ENCODE measurements at places on chromosomes 6 and 20. TPM values are rescaled to one million over a fixed set of nuclear protein-coding genes. Genes with fewer than 3 reads are reported as not detected.

Gene SCRT2
- polyA plus RNA-seq, result not detected

Gene RNF144B
- 6.9 TPM for polyA plus RNA-seq

Gene LAMP5
- not detected for polyA plus RNA-seq

Gene SLC13A3
- polyA plus RNA-seq, result 4.1 TPM

Gene SNAI1
- polyA plus RNA-seq, result 6.4 TPM

Gene C6orf163
- polyA plus RNA-seq, result not detected

Gene SENP6
- polyA plus RNA-seq, result not detected

DNA sequence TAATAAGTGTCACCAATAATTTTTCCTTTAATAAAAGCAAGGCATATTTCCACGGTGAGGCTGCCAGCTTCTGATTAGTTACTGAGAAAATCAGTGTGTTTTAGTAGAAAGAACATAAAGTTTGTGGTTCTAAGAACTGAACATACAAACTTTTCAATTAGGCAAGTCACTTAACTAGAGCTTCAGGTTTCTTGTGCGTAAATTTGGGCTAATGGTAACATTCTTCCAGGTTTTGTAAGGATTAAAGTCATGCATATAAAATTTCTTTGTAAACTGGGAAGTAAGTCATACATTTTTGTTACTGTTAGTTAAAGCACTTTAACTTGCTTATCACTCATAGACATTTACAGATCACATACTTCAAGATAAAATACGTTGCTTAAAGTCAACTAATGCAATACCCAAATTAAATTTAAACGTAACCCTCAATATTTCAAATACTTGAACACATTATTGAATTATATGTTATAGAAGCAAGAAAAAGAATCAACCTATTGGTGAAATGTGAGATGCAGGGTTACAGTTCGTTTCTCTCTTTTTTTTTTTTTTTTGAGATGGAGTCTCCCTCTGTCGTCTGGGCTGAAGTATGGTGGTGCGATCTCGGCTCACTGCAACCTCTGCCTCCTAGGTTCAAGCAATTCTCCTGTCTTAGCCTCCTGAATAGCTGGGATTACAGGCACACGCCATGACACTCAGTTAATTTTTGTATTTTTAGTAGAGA lies 327.3 kb upstream of the NOX3 start:
- DNase-seq, result no peak

- no peak for DNase-seq
Observed at GRCh38 chr6:143621159-143621873, 56.4 kb upstream of the PHACTR2 start.

- no peak for DNase-seq
Observed at GRCh38 chr6:124882579-124883393, 79.5 kb upstream of the RNF217 start.

- no peak for DNase-seq
Observed at GRCh38 chr20:41748051-41748450, 129.9 kb upstream of the CHD6 start.

DNA sequence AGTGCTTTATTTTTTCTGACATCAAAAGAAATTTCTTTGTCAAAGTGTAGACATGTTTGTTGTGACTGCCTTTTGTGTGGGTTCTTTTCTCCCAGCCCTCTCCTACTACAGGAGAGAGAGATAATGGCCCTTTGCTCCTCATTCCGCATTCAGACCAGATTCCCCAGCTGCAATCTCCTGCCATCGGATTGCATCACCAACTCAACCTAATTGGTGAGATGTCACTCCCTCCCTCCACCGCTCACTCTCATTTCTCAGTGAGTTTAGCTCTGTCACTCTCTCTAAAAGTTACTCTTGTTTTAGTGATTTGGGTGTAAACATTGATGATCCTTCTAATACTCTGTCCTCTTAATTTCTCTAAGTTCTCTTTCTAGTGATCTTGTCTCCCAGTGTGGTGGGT lies 22.7 kb downstream of the UTRN start:
- DNase-seq, result no peak

DNA sequence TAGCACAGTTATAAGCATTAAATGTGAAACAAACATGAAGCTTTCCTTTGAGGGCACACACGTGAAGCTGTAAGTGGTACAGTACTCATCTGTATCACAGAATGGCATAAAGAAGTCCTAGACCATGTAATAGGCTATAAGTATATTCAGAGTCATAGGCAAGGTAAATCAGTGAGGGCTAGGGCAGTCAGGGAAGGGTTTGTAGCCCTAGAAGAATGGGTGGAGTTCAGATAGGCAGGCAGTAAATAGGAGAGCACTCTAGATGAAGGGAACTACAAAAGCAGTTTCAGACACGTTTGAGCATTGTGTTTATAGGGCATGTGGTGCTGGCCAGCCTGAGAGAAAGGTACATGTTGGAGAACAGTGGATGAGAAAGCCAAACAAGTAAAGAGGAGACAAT lies 9.5 kb downstream of the YWHAB start:
- no peak for DNase-seq

- DNase-seq, result no peak
Observed at GRCh38 chr6:167034056-167034455, 34.9 kb downstream of the CEP43 start.

- no peak for DNase-seq
Observed at GRCh38 chr6:25477006-25477590, 174.9 kb upstream of the SCGN start.

- no peak for DNase-seq
Observed at GRCh38 chr6:136312975-136313374, 23.3 kb upstream of the BCLAF1 start.

GRCh38 chr6:164898412-164898811 lies 411.0 kb downstream of the C6orf118 start:
- DNase-seq, result no peak

GRCh38 chr6:135088281-135088680 lies 33.7 kb upstream of the HBS1L start:
- DNase-seq, result no peak

DNA sequence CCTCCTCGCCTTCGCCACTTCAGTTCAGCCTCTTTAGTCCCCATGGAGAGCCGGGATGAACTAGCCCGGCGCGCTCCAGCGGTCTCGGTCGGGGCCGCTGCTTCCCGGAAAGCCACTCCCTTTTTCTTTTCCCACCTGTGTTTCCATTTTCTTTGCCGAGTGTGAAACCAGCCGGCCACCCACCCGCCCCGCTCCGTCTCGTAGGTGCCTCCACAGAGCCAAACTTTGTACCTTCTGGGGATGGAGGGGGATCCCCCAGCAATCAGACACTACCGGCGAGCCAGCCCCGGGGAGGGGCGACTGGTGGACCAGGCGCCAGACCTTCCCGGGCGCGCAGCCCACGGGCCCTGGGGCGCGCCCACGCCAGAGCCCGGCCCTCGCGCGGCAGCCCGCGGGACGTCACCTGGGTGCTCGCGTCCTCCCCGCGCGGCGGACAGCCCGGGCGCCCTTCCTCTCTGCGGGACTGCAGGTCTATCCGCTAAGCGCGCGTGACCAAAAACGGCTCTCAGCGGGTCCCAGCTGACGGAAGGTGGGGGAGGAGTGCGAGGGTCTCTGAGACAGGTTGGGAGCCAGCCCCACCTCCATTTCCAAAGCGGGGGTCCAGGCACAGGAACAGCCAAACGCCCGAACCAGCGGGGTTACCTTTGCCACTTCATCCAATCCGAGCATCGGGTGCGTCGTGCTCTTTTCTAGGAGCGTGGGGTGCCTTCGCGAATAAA lies at the start of gene MCHR2:
Gene MCHR2, minus strand, starts transcription at position 691 of the 719 bp plus-strand sequence. CDS start 38,076 bp downstream, outside the sequence.
- DNase-seq, result no peak

DNA sequence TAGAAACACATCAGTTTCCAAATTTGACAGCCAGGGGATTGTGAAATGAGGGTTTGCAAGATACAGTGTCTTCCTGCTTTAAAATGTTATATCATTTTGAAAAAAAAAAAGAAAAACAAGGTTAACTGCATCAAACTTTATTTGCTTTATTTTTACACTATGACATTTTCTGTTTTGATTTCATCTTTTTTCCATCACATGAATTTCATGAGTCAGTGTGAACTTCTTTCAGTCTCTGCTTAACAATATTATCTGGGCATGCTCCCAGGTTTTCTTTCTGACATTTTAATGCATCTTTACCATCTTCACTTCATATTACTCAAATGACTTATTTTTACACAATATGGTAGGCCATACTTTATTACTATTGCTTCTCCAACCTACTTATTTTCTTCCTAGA lies 1.9 kb downstream of the NCOA7 start:
- DNase-seq, result no peak

GRCh38 chr6:126945150-126945685 lies 173.3 kb upstream of the RSPO3 start:
- DNase-seq, result peak; percentile 56

DNA sequence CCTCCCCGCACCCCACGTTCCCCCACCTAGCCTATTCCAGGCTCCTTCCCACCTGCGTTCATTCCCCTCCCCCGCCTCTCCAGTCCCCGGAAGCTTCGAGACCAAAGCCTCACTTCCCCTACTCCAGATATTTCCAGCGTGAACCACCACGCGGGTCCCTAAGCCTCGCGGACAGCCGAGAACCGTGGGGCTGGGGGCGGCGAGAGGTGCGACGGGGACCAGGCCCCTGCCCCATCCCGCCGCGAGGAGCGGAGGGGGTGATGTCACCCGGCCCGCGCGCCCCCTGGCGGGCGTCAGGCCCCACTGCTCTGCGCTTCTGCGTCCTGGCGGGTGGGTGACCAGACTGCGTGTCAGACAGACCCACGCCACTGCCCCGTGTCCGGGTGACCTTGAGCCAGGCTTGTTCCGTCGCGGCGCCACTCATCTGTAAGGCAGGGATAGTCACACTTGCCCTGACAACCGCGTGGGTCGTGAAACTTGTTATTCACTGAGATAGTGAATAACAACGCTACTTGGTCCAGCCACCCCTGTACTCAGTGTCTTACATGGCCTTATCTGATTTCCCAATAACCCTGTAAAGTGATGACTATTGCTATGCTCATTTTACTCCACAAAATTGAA lies 9.0 kb upstream of the HSP90AB1 start:
- DNase-seq, result peak; percentile 83

DNA sequence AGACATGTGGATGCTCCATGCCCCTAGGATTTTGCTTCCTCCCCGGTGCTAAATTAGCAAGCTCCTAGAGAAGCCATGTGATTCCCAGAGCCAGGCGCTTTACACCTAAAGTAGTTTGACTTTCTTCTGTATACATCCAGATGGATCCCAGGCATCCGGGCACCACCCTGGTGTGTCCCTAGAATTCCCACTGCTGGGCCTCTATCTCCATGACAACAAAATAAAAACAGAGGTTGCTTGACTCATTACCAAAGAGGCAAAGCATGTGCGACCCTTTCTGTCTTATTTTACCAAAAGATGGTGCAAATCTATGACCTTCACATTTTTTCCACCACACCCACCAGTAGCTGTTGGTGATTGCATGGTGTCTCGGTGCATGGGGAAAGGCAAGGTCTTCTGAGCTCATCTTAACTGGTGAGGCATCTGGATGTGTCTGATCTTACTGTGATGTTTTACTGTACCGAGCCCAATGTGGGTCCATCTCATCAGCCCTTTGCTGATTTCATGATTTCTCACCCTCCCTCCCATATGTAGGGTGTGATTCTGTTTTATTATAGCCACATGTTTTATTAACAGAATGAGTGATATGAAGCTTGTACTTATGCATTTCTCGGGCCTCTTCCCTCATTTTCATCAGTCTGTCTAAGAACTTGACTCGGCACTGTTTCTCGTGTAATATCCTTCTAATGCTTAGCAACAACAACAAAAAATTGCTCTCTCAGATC lies 27.4 kb upstream of the VAPB start:
- peak; percentile 58 for DNase-seq

DNA sequence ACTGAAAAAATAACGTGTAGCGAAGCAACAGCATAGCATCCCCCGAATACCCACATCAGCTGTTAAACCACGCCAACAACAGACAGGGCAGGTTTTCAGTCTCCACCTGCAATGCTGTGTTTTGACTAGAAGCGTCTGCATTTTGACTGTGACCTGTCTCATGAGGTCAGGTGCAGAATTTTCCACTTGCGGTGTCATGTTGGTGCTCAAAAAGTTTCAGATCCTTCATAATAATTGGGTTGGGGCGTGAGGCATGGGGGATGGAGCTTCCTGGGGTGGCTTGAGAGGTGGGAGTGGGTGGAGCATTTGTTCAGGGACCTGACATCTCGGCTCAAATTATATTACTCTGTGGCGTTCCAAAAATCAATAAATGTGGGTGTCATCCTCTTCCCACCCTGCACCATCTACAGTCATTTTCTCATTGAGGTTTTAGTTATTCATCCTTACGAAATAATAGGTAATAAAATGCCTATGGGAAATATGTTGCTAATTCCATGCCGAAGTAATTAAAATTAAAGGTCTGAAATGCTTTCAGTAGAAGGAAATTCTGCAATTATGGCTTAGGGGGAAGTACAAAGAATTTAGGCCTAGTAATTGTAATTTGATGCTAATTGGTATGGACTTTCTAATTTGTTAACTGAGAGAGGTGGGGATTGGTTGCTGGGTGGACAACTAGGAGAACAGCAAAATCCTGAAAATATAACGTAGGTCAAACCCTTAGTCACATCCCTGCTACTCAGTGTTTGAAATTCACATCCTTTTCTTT lies 81.0 kb downstream of the TIAM2 start:
- no peak for DNase-seq

- DNase-seq, result no peak
Observed at GRCh38 chr6:90598192-90598951, 11.5 kb upstream of the MAP3K7 start.

Data from muscle of arm (tissue), 14 donors.